ENCODE measurements at places on chromosomes 2 and 18. TPM values are rescaled to one million over a fixed set of nuclear protein-coding genes. Genes with fewer than 3 reads are reported as not detected.

GRCh38 chr2:181680937-181681811 is 857 bp upstream of the NEUROD1 start:
- H3K4me1 ChIP-seq: no peaks in the 10 kb centered on the region
- H3K36me3 ChIP-seq: no peaks in the 10 kb centered on the region
- no peak for DNase-seq
- no peak overlapping the region for H3K4me3 ChIP-seq
- H3K27me3 ChIP-seq: no peaks in the 10 kb centered on the region
- no peak overlapping the region for H3K27ac ChIP-seq

ADCY3 gene
- 40.4 TPM for total RNA-seq

CCDC93 gene
- total RNA-seq: 59.3 TPM

PRKAG3 gene
- total RNA-seq: not detected

Data from Peyer's patch (tissue), 4 donors.